A673 (cell line): ENCODE measurements at places on chromosomes 2 and 18. TPM values are rescaled to one million over a fixed set of nuclear protein-coding genes. Genes with fewer than 3 reads are reported as not detected.

ACTG2 gene
- total RNA-seq, result 0.59 and 2.7 TPM in 2 replicates

DRC1 gene
- not detected in 2 replicates for total RNA-seq

IL1R1 gene
- 0.22 and 0.45 TPM in 2 replicates for total RNA-seq

CBLN2 gene
- 7.5 and 9.7 TPM in 2 replicates for total RNA-seq

NR4A2 gene
- 1.1 and 1.8 TPM in 2 replicates for total RNA-seq

LINC00305 gene
- total RNA-seq, result not detected in 2 replicates

CROCC2 gene
- total RNA-seq, result not detected in 2 replicates

PLA2R1 gene
- not detected in 2 replicates for total RNA-seq

RMC1 gene
- total RNA-seq, result 38.1 and 39.8 TPM in 2 replicates

DNA sequence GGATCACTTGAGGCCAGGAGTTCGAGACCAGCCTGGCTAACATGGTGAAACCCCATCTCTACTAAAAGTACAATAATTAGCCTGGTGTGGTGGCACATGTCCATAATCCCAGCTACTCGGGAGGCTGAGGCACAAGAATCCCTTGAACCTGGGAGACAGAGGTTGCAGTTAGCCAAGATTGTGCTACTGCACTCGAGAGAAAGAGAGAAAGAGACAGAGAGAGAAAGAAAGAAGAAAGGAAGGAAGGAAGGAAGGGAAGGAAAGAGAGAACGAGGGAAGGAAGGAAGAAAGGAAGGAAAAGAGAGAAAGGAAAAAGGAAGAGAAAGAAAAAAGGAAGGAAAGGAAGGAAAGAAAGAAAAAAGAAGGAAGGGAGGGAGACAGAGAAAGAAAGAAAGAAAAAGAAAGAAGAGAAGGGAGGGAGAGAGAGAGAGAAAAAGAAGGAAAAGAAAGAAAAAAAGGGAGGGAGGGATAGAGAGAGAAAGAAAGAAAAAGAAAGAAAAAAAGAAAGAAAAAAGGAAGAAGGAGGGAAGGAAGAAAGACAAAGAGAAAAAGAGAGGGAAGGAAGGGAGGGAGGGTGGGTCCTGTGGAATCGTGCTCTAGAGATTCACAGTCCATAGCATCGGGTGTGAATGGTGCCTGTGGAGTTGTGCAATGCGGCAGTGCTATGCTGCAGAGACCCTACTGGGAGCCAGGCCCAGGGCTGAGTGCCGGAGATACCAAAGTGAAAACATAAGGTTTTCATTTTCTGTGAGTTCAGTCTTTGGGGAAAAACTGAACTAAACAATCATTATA lies 4.6 kb upstream of the SDC1 start:
- H3K4me3 ChIP-seq, result no peak overlapping the region
- DNase-seq, result no peak
- no peaks in the 10 kb centered on the region for H3K27me3 ChIP-seq
- no peaks in the 10 kb centered on the region for H3K4me1 ChIP-seq

- no peak overlapping the region for H3K27ac ChIP-seq
- no peak overlapping the region for H3K4me3 ChIP-seq
- H3K27me3 ChIP-seq, result no peaks in the 10 kb centered on the region
Measured at GRCh38 chr2:53880756-53881155, 21.0 kb upstream of the GPR75 start.

DNA sequence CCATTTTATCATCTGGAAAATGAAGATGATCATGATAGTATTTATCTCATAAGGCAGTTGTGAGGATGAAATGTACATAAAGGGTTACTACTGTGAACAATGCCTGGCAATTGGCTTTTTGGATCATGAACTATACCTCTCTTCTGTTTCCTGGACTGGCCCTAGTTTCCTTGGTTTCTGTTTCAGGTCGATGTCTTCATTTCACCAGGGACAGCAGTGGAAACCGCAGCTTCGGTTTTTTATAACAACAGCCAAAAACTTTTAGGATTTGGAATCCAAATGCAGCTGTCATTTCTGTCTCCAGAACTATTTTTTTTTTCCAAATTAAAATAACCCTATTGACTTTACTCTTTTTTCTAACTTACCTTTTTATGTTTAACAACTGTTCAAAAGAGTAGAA lies 425.1 kb downstream of the RND3 start:
- DNase-seq, result no peak
- H3K4me1 ChIP-seq, result no peaks in the 10 kb centered on the region
- no peak overlapping the region for H3K27ac ChIP-seq
- H3K27me3 ChIP-seq, result no peaks in the 10 kb centered on the region
- no peak overlapping the region for H3K4me3 ChIP-seq

GRCh38 chr2:137967042-137967441 lies 2.8 kb downstream of the HNMT start:
- no peak for DNase-seq
- H3K27ac ChIP-seq, result no peak overlapping the region
- H3K4me3 ChIP-seq, result no peak overlapping the region
- H3K4me1 ChIP-seq, result peaks cover 11% of the 10 kb centered on the region
- no peaks in the 10 kb centered on the region for H3K36me3 ChIP-seq

DNA sequence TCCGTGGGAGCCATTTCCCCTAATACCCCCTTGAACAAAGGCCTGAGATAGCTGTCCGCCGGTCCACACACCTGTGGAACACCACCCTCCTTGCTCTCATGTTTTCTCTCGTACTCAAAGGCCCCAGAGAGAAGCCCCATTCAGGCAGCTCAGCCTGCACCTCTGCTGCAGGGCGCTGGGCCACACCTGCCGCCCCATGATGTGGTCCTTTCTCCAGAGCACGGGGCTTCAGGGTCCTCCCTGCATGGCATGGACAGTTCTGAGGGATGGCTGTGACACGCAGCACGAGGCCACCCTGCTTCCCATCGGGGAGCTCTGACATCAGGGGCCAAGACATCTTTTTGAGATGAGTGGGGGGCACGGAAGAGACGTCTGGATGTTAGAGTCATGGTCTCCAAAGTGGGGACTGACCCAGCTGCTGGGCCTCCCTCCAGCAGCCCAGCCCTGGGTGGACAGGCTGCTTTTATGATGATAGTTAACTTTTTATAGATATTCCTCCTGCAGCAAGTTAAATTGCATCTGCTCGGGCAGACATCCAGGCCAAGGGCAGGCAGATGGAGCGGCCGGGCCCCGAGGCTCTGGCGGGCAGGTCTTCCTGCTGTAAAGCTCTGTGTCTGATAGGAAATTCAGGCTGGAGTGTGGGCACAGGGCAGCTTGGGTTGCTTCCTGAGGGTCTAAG lies 56.7 kb downstream of the SDC1 start:
- H3K27ac ChIP-seq, result no peak overlapping the region
- H3K4me3 ChIP-seq, result no peak overlapping the region
- no peak for DNase-seq
- no peaks in the 10 kb centered on the region for H3K4me1 ChIP-seq
- H3K36me3 ChIP-seq, result no peaks in the 10 kb centered on the region

DNA sequence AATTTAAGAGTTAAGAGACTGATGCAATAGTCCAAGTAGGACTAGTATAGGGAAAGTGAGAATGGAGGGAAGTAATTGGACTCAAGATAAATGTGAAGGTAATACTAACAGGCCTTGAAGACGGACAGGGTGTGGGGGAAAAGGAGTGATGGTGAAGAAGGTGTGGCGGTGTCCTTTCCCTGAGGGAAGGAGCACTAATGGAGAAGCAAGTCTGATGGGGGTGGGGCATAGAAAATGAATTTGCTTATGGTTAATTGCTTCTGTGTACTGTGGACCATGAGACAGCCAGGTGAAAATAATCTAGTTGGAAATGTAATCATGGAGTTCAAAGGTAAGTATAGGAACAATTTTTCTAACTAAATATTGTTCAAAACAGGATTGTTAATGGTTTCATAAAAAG lies 7.1 kb upstream of the TGOLN2 start:
- no peaks in the 10 kb centered on the region for H3K36me3 ChIP-seq
- H3K27me3 ChIP-seq, result no peaks in the 10 kb centered on the region
- no peak overlapping the region for H3K4me3 ChIP-seq
- H3K27ac ChIP-seq, result no peak overlapping the region
- DNase-seq, result no peak
- no peaks in the 10 kb centered on the region for H3K4me1 ChIP-seq

DNA sequence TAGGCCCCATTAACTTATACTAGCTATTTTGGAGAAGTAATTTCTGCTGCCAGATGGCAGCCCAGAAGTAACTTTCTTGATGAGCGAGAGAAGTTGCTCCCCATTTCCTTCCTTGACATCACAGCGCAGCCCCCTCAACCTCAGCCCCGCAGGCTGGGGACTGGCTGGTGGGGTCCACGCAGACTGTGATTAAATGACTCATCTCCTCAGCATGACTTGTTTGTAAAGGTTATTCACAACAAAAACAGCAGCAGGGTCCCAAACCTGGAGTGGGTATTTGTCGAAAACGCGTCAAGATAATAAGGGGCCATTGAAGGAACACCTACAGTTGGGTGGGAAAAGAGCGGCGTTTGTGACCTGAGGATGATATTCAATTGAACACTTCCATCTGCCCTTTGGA lies 120.6 kb downstream of the TXNL1 start:
- no peaks in the 10 kb centered on the region for H3K4me1 ChIP-seq
- H3K27ac ChIP-seq, result no peak overlapping the region
- H3K36me3 ChIP-seq, result no peaks in the 10 kb centered on the region
- no peak for DNase-seq
- no peaks in the 10 kb centered on the region for H3K27me3 ChIP-seq
- no peak overlapping the region for H3K4me3 ChIP-seq

- H3K27ac ChIP-seq, result no peak overlapping the region
- no peaks in the 10 kb centered on the region for H3K36me3 ChIP-seq
- no peaks in the 10 kb centered on the region for H3K4me1 ChIP-seq
- DNase-seq, result no peak
Measured at GRCh38 chr2:229243890-229244560, 27.1 kb downstream of the PID1 start.

DNA sequence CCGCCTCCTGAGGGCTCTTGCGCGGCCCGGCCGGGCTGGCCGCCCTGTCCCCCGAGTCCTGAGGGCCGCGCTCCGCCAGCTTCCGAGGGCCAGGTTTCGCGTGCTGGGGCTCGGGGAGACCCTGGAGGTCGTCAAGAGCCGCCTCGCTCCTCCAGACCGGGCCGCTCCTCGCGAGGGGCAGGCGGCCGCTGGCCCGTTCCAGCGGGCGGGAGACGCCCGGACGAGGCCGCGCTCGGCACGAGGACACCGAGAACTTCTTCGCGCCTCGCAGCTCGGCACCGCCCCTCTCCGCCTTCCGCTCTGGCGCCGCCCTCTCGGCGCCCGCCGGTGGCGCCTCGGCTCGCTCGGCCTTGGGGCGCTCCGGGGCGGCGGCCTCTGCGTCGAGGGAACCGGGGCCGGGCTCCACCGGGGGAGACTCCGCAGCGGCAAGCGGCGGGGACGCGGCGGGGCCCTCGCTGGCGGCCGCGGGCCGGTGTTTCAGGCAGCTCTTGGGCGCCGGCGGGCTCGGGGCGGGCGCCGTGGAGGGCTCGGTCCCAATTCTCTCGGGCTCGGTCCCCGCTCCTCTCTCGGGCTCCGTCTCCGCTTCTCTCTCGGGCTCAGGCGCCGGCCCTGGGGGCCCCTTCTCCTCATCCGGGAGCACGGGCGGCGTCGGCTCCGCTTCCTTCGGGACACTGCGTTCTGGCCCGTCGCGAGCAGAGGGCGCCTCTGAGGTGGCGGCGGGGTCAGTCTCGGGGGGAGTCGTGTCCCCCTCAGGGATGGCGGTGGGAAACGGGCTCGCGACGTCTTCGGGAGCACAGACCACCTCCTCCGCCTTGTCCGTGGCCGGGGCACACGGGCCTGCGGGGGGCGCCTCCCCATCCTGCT lies 91.6 kb upstream of the MGAT4A start:
- no peak for DNase-seq
- no peaks in the 10 kb centered on the region for H3K36me3 ChIP-seq
- H3K27ac ChIP-seq, result no peak overlapping the region
- peak overlapping the region; percentile 32 for H3K4me3 ChIP-seq

GRCh38 chr2:104312684-104313083 lies 541.2 kb upstream of the POU3F3 start:
- no peaks in the 10 kb centered on the region for H3K36me3 ChIP-seq
- no peaks in the 10 kb centered on the region for H3K4me1 ChIP-seq
- H3K27me3 ChIP-seq, result no peaks in the 10 kb centered on the region
- H3K27ac ChIP-seq, result no peak overlapping the region

DNA sequence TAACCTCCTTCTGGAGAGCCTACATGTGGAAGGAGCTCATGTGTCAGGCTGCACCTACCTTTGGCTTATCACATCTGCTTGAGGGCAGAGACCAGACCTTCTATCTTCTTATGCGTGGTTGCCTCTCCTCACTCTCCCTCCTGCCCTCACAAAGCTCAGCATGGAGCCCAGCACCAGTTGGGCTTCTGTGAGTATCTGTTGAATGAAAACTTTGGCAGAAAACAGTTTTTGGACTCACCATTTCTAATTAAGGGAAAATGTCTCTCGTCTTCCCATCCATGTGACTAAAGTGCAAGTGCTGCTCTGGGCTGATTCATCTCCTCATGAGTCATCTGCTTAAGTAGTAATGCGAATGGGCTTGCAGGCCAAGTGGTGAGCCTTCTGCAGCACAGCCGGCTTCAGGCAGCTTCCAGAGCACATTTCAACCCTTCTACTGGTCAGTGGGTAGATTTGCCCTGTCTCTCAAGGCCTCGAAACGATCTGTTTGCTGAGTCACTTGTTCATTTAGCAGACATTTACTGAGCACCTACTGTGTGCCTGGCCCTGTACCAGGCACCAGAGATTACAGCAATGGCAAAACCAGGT lies 102.6 kb downstream of the VSNL1 start:
- DNase-seq, result peak; percentile 76
- H3K36me3 ChIP-seq, result no peaks in the 10 kb centered on the region
- H3K27me3 ChIP-seq, result no peaks in the 10 kb centered on the region
- H3K27ac ChIP-seq, result no peak overlapping the region

DNA sequence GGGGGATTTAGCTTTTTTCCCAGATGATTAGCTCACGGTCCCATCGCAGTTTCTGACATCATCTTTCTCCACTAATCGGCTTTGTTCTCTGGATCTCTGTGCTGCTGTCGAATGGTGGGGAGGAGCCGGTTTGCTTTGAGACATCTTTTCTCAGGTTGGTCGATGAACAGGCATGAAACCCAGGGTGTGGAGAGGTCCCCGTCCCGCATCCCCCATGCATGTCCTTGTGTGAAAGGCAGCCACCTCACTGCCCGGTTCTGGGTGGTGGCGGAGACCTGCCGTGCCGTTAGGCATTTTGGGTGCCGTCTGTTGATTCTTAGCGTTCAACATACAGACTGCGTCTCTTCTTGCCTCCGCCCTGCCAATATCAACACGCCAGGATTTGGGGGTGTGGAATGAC lies 57.8 kb downstream of the CTDP1 start:
- no peak for DNase-seq
- no peaks in the 10 kb centered on the region for H3K4me1 ChIP-seq
- no peak overlapping the region for H3K4me3 ChIP-seq
- H3K27ac ChIP-seq, result no peak overlapping the region
- peaks cover 17% of the 10 kb centered on the region for H3K36me3 ChIP-seq
- H3K27me3 ChIP-seq, result no peaks in the 10 kb centered on the region

DNA sequence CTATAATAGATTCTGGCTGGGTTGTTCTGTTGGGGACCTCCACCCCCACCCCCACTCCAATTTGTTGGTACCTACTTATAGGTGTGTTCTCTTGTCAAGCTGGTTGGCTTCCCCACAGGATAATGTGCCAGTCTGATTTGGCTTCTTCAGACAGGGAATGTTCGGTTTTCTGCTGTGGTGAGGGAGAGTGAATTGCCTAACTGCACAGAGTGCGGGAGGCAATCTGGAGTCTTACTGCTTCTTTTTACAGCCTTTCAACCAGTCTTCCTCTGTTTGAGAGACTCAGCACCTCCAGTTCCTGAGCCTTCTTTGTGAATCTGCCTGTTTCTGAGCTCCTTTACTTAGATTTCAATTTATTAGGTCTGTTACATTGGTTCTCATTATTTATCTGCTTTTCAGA lies 27.4 kb upstream of the SNORC start:
- peaks cover 12% of the 10 kb centered on the region for H3K4me1 ChIP-seq
- H3K27me3 ChIP-seq, result no peaks in the 10 kb centered on the region
- no peak overlapping the region for H3K4me3 ChIP-seq
- H3K36me3 ChIP-seq, result peaks cover 73% of the 10 kb centered on the region
- DNase-seq, result no peak

- peaks cover 10% of the 10 kb centered on the region for H3K4me1 ChIP-seq
- no peaks in the 10 kb centered on the region for H3K36me3 ChIP-seq
- no peak overlapping the region for H3K27ac ChIP-seq
- no peaks in the 10 kb centered on the region for H3K27me3 ChIP-seq
Measured at GRCh38 chr2:25851740-25852503, 26.4 kb downstream of the ASXL2 start.
